ENCODE measurements at places on chromosomes 5 and 9. TPM values are rescaled to one million over a fixed set of nuclear protein-coding genes. Genes with fewer than 3 reads are reported as not detected.

SPATA9 gene
- 0.71 TPM for polyA plus RNA-seq

ASPN gene
- 5.3 TPM for polyA plus RNA-seq

ARSI gene
- polyA plus RNA-seq: 1.0 TPM

- no peak for DNase-seq
These were observed 743.8 kb downstream of the CDH12 start for GRCh38 chr5:22109315-22109714.

GRCh38 chr5:73307645-73308355 is 134.8 kb downstream of the TMEM174 start:
- no peak for DNase-seq

GRCh38 chr9:115350548-115350947 is 232.6 kb upstream of the TNC start:
- DNase-seq: peak; percentile 42

- DNase-seq: no peak
These were observed 382.6 kb downstream of the DTWD2 start for GRCh38 chr5:118605761-118606160.

- peak; percentile 62 for DNase-seq
These were observed at the start of gene ADGRD2 for GRCh38 chr9:124450241-124450924. ADGRD2 (plus strand) TSS chr9:124450451; CDS start chr9:124451667, 1,216 bp downstream.

- no peak for DNase-seq
These were observed 368.2 kb downstream of the TMEM161B start for GRCh38 chr5:87900419-87900818.

GRCh38 chr9:9078301-9078700 is 1278.7 kb upstream of the DMAC1 start:
- DNase-seq: no peak

- peak; percentile 71 for DNase-seq
These were observed 47.9 kb downstream of the COL5A1 start for GRCh38 chr9:134689321-134690181.

DNA sequence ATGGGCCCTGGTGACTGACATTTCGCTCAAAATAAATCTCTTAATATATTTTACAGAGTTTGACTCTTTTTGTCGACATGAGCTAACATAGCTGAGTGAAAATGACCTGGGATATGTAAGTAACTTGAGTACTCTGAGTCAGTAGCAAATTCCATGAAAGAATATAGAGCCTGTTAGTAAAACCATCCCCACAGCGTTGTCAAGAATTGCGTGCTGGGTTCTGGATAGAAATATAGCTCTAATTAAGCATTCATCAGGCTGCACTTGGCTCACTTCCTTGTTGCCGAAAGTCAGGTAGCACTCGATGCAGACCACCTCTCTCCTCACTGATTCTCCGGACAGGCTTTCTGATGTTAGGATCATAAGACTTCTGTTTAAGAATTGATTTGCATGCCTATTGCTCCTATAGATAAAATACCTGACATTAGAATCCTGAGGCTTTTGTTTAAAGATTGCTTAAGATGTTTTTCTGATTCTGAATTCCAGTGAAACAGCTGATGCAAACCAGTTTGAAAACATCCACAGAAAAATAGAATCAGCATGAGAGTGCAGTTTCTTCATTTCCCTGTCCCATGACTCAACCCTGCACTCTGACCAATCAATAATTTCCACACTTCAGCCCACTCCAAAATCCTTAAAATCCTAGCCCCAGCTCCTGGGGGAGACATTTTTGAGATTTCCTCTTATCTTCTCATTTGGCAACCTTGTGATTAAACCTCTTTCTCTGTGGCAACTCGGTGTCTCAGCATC is 310.6 kb downstream of the DIRAS2 start:
- peak; percentile 39 for DNase-seq

- DNase-seq: no peak
These were observed 350 bp upstream of the SLC25A46 start for GRCh38 chr5:110738503-110738811.

DNA sequence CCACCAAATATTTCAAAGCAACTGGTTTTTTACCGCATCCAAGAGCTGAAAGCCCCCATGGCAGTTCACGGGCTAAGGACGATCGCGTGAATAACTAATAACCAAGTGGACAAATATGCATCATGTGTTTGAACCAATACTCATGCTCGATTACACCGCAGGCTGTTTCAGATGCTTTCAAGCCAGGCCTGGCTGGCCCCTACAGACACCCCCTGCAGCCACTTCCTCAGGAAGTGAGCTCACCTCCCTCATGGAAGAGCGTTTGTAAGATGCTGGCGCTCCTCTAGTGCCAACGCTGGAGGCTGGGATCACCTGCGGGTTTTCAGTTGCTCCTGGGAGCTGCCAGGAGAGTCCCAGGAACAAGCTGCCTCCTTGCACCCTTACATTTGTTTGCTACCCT is 53.9 kb upstream of the PTCH1 start:
- DNase-seq: peak; percentile 15

- DNase-seq: no peak
These were observed 4.7 kb downstream of the ADGRD2 start for GRCh38 chr9:124454791-124455443.

DNA sequence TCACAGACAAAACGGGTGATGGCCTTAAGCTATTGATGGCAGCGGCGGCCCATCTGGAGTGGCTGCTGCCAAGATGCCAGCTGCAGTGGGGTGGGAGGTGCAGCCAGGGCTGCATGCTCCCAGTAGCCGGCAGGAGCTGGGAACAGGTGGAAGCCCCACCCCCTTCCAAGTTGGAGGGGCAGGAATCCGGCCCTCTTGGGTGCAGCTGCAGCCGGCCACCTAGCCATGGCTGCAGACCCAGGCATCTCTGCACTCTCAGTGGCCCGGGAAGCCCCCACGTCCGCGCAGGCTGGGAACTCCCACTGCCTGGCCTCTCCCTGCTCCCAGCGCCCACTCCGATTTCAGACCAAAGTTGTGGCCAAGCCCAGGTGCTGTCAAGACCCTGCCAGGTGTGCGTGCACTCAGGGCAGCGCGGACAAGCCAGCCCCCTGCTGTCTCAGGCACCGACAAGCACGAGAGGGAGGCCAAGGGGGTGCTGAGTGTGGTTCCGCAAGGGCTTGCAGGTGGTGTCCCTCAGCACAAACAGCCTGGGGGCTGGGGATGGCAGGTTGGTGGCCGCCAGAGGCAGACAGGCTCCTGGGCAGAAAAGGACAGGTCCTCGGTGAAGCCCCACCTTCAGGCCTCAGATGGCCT is 115.1 kb upstream of the TSLP start:
- DNase-seq: no peak

Measured in GM23248 (cell line).